Renal pelvis (tissue), 12 donors: ENCODE measurements at places on chromosomes 3 and 15. TPM values are rescaled to one million over a fixed set of nuclear protein-coding genes. Genes with fewer than 3 reads are reported as not detected.
A peak's percentile ranks its signal among the peaks of the same experiment; 100 is the strongest.

The FBXW12 gene
- polyA plus RNA-seq: 1.1 TPM

The TPRG1 gene
- polyA plus RNA-seq: 0.42 TPM

The IL5RA gene
- polyA plus RNA-seq: 0.50 TPM

DNA sequence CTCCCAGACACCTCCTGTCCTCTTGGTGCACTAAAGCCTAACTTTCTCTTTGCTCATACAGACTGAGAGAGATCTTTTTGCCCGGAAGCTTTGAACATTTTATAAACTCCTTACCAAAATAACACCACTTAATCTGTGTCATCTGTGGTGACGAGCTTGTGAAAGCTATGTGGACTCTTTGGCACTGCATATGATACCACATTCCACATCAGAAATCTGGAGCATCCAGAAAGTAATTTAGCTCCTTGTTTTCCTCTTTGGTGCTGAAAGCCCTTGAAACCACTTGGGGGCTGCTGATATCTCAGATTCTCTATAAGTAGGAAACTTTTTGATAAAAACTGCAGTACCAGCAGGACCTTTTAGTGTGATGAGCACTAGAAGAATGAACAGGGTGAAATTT lies 128.3 kb downstream of the ALCAM start:
- DNase-seq: no peak

The RNU6-1 gene
- polyA plus RNA-seq: not detected

DNA sequence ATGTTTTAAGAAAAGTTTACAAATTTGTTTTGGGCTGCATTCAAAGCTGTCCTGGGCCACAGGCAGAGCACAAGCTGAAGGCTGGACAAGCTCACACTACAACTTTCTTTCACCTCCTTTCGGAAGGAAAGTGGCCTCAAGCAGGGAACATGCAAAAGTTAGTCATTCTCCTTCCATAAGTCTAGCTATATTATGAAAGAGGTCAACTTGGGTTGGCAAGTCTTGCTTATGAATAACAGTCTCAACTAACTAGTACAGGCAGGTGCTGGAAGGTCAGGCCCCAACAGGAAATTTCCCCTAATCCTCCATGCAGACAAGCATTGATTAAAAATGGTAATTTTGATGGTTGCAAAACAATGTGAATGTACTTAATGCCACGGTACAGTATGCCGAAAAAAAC lies 69.4 kb downstream of the OSBPL10 start:
- no peak for DNase-seq

The THRB gene
- polyA plus RNA-seq: 35.9 TPM

- no peak for DNase-seq
Observed at GRCh38 chr15:76470691-76471090, 134.1 kb downstream of the ISL2 start.

- DNase-seq: no peak
Observed at GRCh38 chr3:58190882-58191281, 19.9 kb downstream of the DNASE1L3 start.

DNA sequence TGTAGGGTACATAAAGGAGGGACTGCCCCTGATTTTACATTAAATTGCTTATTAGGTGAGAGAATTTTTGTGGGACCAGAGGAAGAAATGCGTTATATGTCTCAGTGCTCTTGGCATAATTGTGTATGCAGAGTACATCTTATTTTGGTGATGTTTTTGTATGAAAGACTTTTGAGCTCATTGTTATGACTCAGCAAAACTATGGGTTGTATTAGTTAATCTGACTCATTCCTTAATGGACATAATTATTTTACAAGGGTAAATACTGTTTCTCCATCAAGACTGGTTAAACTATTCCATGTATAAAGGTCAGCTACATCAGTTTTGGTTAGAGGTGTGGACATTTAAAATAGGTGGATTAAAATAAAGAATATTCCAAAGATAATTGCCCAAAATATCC lies 156.8 kb downstream of the ALCAM start:
- DNase-seq: no peak

DNA sequence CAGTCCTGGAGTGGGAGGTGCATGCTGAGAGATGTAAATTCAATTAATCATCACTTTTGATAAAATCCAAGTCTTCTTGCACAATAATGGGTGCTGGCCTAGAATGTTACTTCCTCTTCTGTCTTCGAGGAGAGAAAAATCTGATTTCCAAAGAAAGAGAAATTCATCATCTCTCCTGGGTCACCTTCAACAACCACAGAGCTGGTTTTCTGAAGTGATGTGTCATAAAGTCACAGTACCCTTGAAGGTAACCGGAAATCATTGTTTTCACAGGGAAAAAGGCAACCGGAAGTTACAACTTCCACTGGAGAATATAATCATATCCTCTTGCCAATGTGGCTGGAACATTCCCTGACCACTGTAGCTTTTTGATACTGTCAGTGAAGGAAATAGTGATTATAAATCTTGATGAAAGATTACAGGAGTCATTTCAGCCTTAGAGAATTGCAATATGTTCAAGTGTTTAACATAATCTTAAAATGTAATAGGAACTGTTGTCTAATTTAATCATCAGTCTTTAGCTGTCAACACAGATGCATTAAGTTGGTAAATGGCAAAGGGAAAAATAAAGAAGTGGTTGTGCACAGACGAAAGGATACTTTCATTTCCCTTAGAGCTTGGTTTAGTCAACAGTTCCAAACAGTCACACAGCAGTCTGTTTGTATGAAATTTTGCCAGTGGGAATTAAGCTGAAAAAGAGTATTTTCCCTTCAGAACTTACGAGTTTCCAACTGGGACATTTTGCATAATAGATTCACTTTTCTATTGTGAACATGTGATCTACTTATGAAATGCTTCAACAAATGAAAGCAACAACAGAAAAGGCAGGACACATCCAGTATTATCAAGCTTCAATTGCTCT lies 106.5 kb upstream of the SLC4A7 start:
- no peak for DNase-seq

DNA sequence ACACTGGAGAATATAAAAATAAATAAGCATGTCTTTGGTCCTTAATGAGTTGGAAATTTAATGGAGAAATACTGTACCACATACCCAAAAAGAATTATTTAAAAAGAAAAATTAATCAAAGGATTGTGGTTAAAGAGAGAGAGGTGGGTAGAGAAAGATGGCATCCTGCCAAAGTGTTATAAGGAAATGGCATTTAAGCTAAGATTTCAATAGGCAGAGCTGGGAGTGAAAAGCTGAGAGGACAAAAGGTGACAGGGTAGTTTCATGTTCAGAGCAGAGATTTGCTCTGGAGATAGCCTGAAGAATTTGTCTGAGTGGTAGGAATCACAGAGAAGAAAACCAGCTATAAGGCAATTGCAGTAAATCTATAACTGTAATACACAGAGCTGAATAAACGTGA lies 181.0 kb downstream of the SI start:
- DNase-seq: peak; percentile 2

- no peak for DNase-seq
Observed at GRCh38 chr3:120311863-120312794, 27.1 kb upstream of the GPR156 start.

The HCN4 gene
- 1.2 TPM for polyA plus RNA-seq

GRCh38 chr3:132459551-132459950 lies 42.2 kb downstream of the DNAJC13 start:
- DNase-seq: no peak

The MOBP gene
- polyA plus RNA-seq: 0.13 TPM

- DNase-seq: no peak
Observed at GRCh38 chr3:151307131-151307530, 9.5 kb downstream of the GPR87 start.

GRCh38 chr3:175007306-175007705 lies 148.2 kb downstream of the NAALADL2 start:
- DNase-seq: no peak

DNA sequence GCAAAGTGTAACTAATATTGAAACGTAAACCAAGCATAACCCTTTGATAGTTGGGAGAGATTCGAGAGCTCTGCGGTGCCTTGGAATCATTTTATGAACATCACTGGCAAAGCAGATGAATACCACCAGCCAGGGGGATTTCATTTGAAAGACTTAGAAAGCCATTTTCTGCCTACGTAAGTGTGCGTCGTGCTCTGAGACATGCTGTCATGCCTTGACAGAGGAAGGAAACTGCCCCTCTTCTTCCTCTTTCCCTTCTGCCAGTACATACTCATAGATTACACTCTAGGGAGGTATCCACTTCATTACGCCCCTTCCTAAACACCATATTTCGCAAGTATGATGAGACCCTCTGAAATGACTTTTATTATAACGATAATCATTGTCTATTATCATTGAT lies 3.3 kb upstream of the MTHFS start:
- DNase-seq: no peak

The TIPARP gene
- 23.8 TPM for polyA plus RNA-seq

- no peak for DNase-seq
Observed at GRCh38 chr15:101207867-101208288, 44.0 kb downstream of the CHSY1 start.

DNA sequence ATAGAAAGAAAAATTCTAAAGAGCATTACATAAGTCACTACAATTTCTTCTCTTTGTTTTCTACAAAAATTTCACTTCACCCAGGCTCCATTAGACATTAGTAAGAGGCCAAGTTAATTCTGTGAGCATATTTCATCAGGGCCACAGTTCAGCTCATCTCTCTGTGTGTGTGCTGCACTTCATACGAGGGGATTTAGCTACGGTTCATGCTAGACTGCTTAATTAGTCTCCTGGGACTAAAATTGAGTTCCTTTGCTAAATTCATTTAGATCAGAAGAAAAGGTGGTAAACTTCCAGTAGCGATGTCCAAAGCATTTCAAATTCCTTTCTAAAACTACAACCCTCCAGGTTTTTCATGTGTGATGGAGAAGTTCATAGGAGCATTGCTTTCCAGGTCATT lies 83.1 kb upstream of the SETMAR start:
- DNase-seq: no peak

The CCNB2 gene
- polyA plus RNA-seq: 50.2 TPM

DNA sequence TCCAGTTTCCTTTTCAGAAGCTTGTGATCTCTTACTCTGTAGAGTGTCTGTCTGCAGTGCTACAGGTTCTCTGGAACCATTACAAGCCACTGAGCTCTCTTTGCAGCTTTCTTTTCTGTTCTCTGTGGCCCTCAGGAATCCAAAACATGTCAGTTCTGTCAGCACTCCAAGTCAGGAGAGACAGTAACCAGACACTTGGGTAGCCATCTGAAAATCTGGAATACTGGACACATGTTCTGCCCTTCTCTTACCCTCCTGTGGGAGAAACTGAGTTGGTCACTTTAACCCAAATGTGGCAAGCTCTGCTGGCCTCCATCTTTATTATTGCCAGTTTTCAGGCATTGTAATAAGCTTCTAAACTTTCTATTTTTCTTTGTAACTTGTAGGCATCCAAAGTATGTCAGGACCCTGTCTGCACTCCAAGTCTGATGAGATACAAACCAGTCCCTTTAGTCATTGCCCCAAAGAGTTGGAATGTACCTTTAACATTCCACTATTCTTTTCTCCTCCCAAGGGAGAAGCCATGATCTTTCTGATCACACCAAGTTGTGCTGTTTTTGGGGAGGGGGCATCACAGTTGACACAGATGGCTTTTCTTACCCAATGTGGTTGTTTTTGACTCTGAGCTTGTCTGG lies 183.7 kb downstream of the DPH6 start:
- no peak for DNase-seq

The CSPG5 gene
- 1.5 TPM for polyA plus RNA-seq

The PSTPIP1 gene
- 2.4 TPM for polyA plus RNA-seq

DNA sequence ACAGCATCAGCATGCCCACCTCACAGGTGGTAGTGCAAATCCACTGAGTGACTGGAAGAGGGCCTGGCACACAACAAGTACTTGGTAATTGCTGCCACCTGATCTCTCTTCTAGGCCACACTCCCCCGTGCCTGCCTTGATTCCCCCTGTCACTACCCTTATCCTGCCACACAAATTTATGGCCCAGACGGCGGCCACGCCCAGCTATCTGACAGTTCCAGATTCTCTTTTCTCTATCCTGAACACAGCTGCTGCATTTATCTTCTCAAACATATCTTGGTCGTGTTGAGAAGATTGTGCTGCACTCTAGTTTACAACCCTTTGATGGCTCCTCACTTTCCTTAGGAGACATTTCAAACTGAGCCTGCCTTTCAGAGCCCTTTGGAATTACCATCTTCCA lies 585.2 kb downstream of the NTRK3 start:
- no peak for DNase-seq

The NR2F2 gene
- polyA plus RNA-seq: 334 TPM

The EFCC1 gene
- 2.8 TPM for polyA plus RNA-seq

- no peak for DNase-seq
Observed at GRCh38 chr3:18438586-18438985, 13.4 kb upstream of the SATB1 start.

The ADAMTS17 gene
- polyA plus RNA-seq: 2.5 TPM

The GRAMD1C gene
- 19.0 TPM for polyA plus RNA-seq

The ARPP21 gene
- polyA plus RNA-seq: 1.7 TPM

DNA sequence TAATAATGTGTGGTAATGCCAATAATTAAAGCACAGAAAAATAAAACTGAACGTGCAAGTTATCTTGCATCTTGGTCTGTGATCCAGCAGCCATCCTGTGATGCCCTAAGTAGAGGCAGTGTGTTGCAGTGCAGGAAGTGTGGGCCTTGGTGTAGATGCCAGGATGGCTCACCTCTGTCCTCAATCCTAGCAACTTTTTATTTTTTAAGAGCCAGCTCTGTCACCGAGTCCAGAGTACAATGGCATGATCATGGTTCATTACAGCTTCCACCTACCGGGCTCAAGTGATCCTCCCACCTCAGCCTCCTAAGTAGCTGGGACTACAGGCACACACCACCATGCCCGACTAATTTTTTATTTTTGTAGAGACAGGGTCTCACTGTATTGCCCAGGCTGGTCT lies 7.6 kb downstream of the BAHD1 start:
- DNase-seq: no peak

GRCh38 chr15:99414755-99415731 lies 150.7 kb upstream of the MEF2A start:
- DNase-seq: no peak

GRCh38 chr3:11953350-11953749 lies 50.8 kb upstream of the SYN2 start:
- no peak for DNase-seq

- no peak for DNase-seq
Observed at GRCh38 chr15:55250941-55251340, 38.7 kb downstream of the RAB27A start.

- no peak for DNase-seq
Observed at GRCh38 chr3:123503203-123503602, 54.3 kb upstream of the ADCY5 start.

The ZNF860 gene
- polyA plus RNA-seq: 3.4 TPM
